ENCODE measurements at places on chromosomes 11 and 22. TPM values are rescaled to one million over a fixed set of nuclear protein-coding genes. Genes with fewer than 3 reads are reported as not detected.

GRCh38 chr11:124276081-124276480, 19.9 kb downstream of the OR8G5 start:
- DNase-seq, result no peak

DNA sequence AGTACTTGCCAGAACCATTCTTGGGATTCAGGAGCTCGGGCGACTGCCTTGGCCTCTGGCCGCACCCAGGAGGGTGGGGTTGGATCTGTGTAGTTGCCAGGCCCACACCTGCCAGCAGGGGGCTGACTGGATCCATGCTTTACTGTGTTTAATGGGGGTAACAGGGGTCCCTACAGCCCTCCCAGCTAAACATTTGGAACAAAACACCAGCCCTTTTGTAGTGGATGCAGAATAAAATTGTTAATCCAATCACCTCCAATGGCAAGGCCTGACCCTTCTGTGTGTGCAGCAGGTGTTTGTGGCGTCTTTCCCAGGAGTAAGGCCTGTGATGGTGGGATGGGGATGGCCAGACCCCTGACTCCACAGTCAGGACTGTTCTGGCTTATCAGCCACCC, 22.5 kb downstream of the SUN2 start:
- no peak for DNase-seq

DNA sequence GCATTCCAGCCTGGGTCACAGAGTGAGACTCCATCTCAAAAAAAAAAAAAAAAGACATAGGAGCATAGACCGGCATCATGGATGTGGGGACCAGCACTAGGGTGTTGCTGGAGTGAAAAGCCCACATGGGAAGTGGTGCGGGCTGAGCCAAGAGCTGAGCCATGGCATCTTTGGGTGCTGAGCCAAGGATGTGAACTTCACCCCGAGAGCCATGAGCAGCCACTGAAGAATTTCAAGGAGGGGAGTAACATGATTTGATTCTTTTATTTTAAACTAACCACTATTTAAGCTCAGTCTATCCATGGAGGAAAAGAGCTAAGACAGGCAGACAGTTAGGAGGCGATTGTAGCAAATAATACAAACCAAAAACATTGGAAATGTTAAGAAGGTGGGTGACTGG, 57.4 kb downstream of the AHNAK start:
- DNase-seq, result no peak

GRCh38 chr11:100963375-100963774, 166.2 kb downstream of the PGR start:
- no peak for DNase-seq

DNA sequence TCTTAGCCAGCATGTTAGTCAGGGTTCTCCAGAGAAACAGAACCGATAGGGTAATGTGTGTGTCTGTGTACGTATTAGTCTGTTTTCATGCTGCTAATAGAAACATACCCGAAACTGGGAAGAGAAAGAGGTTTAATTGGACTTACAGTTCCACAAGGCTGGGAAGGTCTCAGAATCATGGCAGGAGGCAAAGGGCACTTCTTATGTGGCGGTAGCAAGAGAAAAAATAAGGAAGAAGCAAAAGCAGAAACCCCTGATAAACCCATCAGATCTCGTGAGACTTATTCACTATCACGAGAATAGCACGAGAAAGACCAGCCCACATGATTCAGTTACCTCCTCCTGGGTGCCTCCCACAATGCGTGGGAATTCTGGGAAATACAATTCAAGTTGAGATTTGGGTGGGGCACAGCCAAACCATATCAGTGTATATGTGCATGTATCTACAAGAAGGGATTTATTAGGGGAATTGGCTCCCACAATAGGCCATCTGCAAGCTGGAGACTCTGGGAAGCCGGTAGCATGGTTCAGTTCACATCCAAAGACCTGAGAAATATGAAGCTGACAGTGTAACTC, 173.7 kb upstream of the NECTIN1 start:
- DNase-seq, result no peak

DNA sequence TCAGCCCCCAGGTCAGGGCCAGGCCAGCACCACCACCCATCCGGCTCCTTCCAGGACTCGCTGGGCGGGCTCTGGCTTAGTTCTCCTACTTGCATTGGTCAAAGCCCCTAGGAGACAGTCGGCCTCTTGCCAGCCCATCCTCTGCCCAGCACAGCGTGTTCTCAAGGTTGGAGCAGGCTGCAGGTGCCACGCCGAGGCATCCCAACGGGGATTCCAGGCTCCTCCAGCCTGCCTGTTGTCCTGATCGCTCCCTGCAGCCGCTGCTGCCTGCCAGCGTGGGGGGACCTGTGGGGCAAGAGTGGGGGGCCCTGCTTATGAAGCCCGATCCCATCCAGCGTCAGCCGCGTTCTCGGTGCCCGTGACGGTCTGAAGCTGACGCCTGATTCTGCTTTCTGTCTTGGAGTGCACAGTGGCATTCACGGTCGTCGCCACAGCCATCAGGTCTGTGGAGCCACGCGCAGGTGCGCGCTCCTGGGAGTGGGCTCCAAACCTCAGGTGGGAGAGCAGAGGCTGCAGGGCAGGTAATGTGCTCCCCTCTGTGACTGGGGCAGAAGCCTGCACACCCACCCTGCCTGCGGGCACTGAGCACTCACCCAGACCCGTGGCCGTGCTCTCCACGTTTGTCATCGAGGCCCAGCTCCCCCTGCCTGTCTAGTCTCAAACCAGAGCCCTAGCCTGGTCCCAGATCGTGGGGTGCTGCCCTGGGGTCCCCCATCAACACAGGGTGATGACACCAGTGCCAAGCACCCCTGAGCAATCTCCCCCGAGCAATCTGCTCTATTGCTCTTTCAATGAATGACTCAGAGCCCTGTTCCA, 991.6 kb downstream of the BRD1 start:
- no peak for DNase-seq

- no peak for DNase-seq
Observed at GRCh38 chr11:102662607-102663006, 37.5 kb upstream of the MMP20 start.

MRGPRE gene
- 0.13 TPM for total RNA-seq

TNNI2 gene
- 0.46 TPM for total RNA-seq

SLC22A8 gene
- not detected for total RNA-seq

ADM2 gene
- total RNA-seq, result 3.9 TPM
